ENCODE measurements at places on chromosomes 2 and 18. TPM values are rescaled to one million over a fixed set of nuclear protein-coding genes. Genes with fewer than 3 reads are reported as not detected.

GRCh38 chr2:43102366-43103092 is 123.9 kb downstream of the ZFP36L2 start:
- DNase-seq: no peak
- no peak overlapping the region for H3K4me3 ChIP-seq
- H3K27me3 ChIP-seq: peaks cover 18% of the 10 kb centered on the region
- no peak overlapping the region for H3K27ac ChIP-seq

DNA sequence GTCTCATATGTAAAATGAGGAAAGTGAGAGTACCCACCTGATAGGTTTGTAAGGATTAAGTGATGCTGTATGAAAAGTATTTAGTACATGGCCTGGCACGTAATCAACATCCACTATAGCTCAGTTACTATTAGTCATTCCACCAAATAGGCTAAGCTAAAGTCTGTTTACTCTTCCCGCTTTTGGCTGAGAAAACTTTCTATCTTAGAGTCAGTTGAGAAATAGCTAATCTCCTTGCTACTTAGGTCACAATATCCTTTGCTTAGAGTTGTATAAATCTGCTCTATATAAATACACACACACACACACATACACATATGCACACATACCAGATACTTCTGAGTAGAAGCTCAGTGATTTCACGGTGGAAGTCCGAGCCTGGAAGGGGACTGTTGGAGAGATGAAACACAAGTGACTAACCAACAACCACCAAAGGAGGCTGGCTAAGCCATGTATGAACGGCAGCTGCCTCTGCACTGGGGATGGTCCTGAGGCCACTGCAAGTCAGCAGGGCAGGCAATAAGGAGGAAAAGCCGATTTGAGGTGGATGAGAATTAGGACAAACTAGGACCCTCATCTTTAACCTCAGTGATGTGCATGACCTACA is 104.6 kb upstream of the EPHA4 start:
- DNase-seq: no peak
- H3K4me3 ChIP-seq: no peak overlapping the region
- H3K36me3 ChIP-seq: no peaks in the 10 kb centered on the region
- no peaks in the 10 kb centered on the region for H3K27me3 ChIP-seq

GRCh38 chr18:69658103-69658502 is 257.4 kb downstream of the DOK6 start:
- H3K4me1 ChIP-seq: no peaks in the 10 kb centered on the region
- no peaks in the 10 kb centered on the region for H3K27me3 ChIP-seq
- no peak overlapping the region for H3K27ac ChIP-seq
- no peak for DNase-seq

GRCh38 chr2:233259730-233260129 is 8.3 kb downstream of the ATG16L1 start:
- peak overlapping the region; percentile 62 for H3K27ac ChIP-seq
- no peaks in the 10 kb centered on the region for H3K27me3 ChIP-seq
- peaks cover 16% of the 10 kb centered on the region for H3K4me1 ChIP-seq
- no peak overlapping the region for H3K4me3 ChIP-seq
- peaks cover 40% of the 10 kb centered on the region for H3K36me3 ChIP-seq

GRCh38 chr2:73877071-73877802 is 15.6 kb upstream of the ACTG2 start:
- no peak overlapping the region for H3K27ac ChIP-seq
- H3K4me1 ChIP-seq: no peaks in the 10 kb centered on the region
- no peak for DNase-seq
- no peaks in the 10 kb centered on the region for H3K36me3 ChIP-seq
- H3K27me3 ChIP-seq: no peaks in the 10 kb centered on the region

DNA sequence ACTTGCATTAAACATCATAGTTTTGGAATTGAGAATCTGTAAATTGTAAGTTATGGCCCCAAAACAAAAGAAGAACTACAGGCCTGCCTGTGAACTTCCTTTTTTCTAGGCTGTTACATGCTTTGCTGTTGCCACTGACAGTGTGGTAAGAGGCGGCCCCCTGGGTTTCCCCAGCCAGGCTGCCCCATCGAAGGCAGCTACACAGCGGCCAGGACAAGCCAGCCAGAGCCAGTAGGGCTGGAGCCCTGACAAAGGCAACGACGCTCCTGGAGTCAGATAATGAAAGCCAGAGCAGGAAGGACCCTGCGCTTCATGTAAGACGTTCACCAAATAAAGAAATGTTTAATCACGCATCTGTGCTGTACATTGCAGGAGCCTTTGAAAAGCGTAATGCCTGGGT is 55.0 kb downstream of the ANKRD44 start:
- peak; percentile 25 for DNase-seq
- peaks cover 12% of the 10 kb centered on the region for H3K4me1 ChIP-seq
- no peak overlapping the region for H3K4me3 ChIP-seq
- no peak overlapping the region for H3K27ac ChIP-seq
- peaks cover 1% of the 10 kb centered on the region for H3K27me3 ChIP-seq

- no peaks in the 10 kb centered on the region for H3K36me3 ChIP-seq
- H3K27me3 ChIP-seq: peaks cover 6% of the 10 kb centered on the region
- no peak overlapping the region for H3K4me3 ChIP-seq
- H3K27ac ChIP-seq: no peak overlapping the region
Measured at GRCh38 chr2:26494891-26495290, 17.0 kb upstream of the OTOF start.

DNA sequence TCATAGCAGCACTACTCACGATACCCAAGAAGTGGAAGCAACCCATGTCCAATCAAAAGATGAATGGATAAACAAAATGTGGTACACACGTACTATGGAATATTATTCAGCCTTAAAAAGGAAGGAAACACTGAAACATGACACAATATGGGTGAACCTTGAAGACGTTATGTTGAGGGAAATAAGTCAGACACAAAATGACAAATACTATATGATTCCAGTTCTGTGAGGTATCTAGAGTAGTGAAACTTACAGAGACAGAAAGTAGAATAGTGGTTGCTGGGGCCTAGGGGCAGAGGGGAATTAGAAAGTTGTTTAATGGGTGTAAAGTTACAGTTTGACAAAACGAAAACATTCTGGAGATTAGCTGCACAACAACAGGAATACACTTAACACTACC is 24.7 kb downstream of the TLK1 start:
- peaks cover 18% of the 10 kb centered on the region for H3K4me1 ChIP-seq
- H3K27ac ChIP-seq: peak overlapping the region; percentile 74
- no peak overlapping the region for H3K4me3 ChIP-seq
- no peaks in the 10 kb centered on the region for H3K27me3 ChIP-seq
- no peaks in the 10 kb centered on the region for H3K36me3 ChIP-seq

DNA sequence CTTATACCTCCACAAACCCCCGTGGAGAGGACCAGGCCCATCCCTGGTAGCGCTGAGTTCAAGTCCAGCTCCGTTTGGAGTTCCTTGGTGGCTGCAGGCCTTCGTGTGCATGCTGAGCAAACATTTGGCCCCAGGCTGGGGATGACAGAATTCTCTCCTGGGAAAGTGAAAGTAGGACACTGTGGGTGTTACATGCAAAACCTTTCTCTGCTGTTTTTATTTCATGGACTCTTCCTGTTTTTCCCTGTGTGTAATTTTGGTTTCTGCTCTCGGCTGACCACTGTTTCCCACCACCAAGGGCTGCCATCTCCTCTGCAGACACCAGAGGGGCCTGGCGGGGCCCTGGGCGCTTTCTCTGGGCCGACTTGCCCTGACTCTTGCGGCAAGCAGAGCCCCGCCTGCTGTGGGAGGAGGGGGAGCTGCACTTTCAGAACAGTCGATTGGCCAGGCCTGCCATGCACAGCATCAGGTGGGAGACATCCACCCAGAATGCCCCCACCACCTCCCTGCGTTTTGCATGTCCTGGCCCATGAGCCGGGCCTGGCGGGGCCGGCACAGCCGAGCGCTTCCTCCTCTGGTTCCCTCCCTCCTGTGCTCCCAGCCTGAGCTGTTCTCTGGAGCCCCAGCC is 102.4 kb downstream of the CABLES1 start:
- peak overlapping the region; percentile 59 for H3K27ac ChIP-seq
- H3K4me1 ChIP-seq: peaks cover 35% of the 10 kb centered on the region

DNA sequence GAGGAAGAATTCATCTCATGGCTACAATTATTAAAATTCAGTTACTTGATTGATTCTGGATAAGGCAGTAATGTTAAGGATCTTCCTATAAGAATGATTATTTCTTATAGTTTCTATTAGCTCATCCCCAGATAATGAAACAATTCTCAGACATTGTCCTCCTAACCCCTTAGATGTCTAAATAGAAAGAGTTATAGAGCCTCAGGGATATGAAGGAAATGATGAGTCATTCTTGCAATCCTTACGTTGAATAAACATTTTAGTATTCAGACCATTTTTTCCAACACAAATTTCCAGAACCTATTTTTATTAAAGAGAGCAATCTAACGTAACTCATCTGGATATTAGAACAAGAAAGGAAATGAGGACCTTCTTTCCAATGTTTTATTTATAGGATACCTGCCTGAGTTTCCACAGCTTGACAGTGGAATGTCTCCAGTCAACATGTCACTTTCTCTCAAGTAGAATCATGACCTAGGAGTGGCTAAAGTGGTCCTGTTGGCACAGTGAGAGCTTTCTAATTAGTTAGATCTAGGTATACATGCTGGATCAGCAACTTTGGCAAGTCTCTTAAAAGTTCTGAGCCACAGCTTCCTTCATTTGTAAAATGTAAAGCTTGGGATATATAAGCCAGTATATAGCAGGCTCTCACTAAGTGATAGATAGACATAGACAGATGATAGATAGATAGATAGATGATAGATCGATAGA is 88.0 kb upstream of the RAB27B start:
- H3K36me3 ChIP-seq: no peaks in the 10 kb centered on the region
- H3K4me1 ChIP-seq: peaks cover 3% of the 10 kb centered on the region
- no peak overlapping the region for H3K4me3 ChIP-seq
- no peak for DNase-seq

DNA sequence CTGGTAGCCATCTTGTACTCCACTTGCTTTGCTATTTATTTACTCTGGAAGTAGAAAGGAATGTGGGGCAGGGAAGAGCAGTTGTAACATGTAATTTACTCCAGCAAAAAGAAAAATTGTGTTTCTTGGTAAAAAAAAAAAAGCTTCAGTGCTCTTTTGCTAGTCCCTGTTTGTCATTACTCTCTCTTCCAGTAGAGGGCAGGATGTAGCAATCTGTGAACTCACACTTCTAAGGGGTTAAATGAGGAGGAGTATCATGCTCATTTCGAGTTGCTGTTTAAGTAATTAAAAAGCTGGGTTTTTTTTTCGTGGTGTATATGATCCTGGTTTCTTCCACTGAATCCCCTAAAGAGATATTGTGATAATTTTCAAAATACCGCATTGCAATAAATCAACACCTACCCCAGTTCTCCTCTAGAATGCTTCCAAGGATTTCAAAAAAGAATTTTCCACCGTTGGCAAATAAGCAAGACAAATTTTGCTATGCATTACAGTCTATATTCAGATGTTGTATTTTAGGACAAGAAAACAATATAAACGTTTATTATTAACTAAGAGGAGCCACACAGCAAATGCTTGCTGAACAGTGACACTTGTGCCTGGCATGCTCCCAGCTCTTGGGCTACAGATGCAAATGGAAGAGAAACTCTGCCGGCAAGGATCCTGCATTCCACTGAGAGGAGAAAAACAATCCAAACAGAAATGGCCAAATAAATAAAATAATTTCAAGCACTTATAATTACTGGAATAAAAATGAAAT is 261.6 kb downstream of the ASXL3 start:
- DNase-seq: peak; percentile 32
- H3K4me3 ChIP-seq: no peak overlapping the region

GRCh38 chr2:7803515-7803914 is 878.3 kb upstream of the ID2 start:
- no peaks in the 10 kb centered on the region for H3K4me1 ChIP-seq
- no peak overlapping the region for H3K27ac ChIP-seq
- H3K36me3 ChIP-seq: peaks cover 6% of the 10 kb centered on the region
- H3K27me3 ChIP-seq: no peaks in the 10 kb centered on the region

DNA sequence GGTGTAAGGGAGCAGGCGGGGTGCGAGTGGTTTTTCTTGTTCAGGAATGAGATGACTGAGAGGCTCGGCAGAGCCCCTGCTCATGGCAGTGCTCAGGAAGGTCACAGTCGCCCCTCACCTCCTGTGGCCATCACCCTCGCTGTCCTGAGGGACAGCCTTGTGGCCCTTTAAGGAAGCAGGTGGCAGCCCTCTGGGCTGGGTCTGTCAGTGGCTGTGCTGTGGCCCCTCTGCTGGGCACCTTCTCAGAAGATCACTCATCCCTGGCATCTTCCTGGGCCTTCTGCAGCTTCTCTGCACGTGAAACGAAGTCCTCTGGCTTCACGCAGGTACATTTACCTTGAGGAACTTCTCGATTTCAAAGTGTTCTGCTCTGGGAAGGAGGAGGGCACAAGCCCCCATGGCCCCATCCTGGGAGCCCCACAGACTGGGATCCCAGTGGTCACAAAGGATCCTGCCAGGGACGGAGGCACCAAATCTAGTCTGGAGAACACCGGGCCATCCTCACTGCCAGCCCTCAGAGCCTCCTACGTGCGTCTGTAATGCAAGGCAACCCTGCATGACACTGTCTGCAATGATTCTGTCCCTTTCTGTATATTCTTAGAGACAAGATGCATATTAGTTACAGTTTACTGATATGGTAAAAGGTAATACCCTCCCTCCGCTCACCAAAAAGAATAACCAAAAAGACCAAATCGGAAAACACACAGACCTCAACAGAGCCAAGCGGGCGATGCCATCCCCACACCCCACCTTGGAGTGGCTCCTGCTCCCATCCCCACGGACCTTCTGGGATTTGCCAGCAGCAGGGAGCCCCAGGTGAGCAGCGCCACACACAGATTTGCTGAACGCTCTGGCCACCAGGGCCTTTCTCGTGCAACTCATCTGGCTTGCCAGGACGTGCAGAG is 25.9 kb upstream of the FAHD2A start:
- H3K36me3 ChIP-seq: no peaks in the 10 kb centered on the region
- no peak overlapping the region for H3K27ac ChIP-seq
- no peak overlapping the region for H3K4me3 ChIP-seq
- DNase-seq: no peak

DNA sequence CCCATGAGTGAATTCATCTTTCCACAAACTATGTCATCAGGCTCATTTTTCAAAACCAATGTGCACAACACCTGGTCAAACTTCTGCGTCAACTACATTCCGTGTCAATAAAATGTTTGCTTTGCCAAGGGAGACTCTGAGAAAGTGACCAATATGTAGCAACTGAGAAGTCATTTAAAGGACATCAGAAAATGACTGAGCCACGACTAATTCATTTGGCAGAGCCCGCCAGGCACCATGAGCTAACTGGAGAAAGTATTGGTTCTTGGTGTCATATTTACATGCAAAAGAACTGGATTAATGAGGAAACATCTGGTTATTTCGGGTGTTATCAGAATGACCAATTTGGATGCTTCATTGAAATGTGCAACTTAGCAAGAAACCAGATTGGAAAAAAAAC is 7.2 kb downstream of the RND3 start:
- H3K4me3 ChIP-seq: no peak overlapping the region
- H3K27ac ChIP-seq: no peak overlapping the region
- H3K4me1 ChIP-seq: peaks cover 23% of the 10 kb centered on the region

GRCh38 chr18:46013484-46014189 is 46.5 kb upstream of the EPG5 start:
- H3K4me3 ChIP-seq: no peak overlapping the region
- peaks cover 3% of the 10 kb centered on the region for H3K4me1 ChIP-seq
- peaks cover 2% of the 10 kb centered on the region for H3K27me3 ChIP-seq
- peaks cover 7% of the 10 kb centered on the region for H3K36me3 ChIP-seq
- DNase-seq: no peak

Gene CXCR2
- 0.49 TPM for total RNA-seq

Gene CENPA
- total RNA-seq: 3.9 TPM

Gene XIRP2
- 5.5 TPM for total RNA-seq

Gene ZNF385B
- 0.49 TPM for total RNA-seq

Gene SANBR
- total RNA-seq: 27.3 TPM
